ENCODE measurements at places on chromosomes 13 and 19.

DNA sequence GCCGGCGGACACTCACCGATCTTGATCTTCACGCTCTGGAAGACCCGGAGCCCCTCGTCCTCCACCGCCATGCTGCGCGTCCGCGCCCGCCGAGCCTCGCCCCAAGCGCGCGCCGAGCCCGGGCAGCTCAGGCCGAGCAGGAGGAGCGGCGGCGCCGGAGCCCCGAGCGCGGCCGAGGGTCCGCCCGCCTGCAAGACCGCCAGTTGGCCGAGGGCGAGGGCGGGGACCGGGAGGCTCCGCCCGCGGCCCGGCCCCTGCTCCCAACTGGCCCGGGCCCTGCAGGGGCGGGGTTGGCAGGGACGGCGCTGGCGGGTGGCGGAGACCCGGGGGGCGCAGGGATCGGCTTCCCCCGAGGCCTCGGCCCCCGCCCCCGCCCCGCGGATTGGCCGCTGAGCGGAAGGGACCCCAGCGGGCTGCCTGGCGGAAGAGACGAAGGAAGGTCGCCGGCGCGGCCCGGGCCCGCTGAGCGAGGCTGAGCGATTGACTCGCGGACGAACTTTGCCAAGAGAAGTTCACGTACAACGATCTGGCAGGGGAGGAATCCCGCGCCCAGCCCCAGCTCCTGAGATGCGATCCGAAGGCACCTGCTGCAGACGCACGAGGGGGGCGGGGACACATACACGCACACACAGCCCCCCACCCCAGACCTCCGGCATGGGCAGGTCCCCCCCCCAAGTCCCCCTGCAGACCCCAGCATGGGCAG lies at the start of gene RASA3:
Gene RASA3, minus strand, starts transcription at position 205 of the 703 bp plus-strand sequence. Its CDS starts 134 bp downstream, at position 71.
- DNase-seq = peak; percentile 95

- peak; percentile 93 for DNase-seq
These were observed 15.4 kb upstream of the FAM216B start for GRCh38 chr13:42766016-42766415.

GRCh38 chr13:26872525-26873385 lies 112.2 kb upstream of the GPR12 start:
- peak; percentile 49 for DNase-seq

- DNase-seq = no peak
These were observed 39.1 kb downstream of the LATS2 start for GRCh38 chr13:21022056-21022979.
